Activated T-cell treated with anti-CD3 and anti-CD28 coated beads for 1 hour (primary cell): ENCODE measurements at places on chromosomes 1 and 21.
A peak's percentile ranks its signal among the peaks of the same experiment; 100 is the strongest.

GRCh38 chr1:217274927-217275654 is 355.8 kb downstream of the GPATCH2 start:
- no peak for DNase-seq

DNA sequence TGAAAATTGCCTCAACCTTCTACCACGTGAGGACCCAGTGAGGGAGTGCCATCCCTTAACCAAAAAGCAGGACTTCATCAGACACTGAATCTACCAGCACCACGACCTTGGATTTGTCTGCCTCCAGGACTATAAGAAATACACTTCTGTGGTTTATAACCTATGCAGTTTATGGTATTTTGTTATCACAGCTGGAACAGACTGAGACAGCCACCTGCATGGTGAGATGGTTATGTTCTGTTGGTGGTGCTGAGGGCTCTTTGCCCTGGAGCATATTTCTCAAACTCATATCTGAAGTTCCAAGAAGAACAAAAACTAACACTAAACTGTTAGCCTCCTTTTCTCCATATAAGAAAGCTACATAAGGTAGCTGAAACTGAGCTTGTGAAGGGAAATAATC is 69.8 kb upstream of the RGS18 start:
- no peak for DNase-seq

DNA sequence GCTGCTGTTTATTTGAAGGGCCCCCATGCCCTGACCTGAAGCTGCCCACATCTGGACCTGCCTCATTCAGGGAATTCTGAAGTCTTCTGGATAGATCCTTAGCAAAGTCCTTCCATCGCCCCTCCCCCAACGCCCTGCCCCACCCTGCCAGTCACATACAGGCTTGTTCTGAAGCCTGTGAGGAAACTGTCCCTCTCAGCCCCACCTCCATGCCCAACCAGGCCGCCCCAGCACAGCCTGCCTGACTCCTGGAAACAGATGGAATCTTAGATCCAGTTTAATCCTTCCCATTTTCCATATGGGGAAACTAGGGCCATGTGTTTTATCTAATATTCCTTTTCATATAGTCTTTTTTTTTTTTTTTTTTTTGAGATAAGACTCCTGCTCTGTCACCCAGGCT is 44.5 kb upstream of the GPR37L1 start:
- DNase-seq = no peak

- DNase-seq = no peak
Observed at GRCh38 chr1:29284961-29285560, 48.7 kb downstream of the PTPRU start.

GRCh38 chr1:204268101-204268500 is 54.3 kb upstream of the GOLT1A start:
- DNase-seq = no peak

GRCh38 chr1:86233403-86233802 is 76.8 kb upstream of the COL24A1 start:
- no peak for DNase-seq

DNA sequence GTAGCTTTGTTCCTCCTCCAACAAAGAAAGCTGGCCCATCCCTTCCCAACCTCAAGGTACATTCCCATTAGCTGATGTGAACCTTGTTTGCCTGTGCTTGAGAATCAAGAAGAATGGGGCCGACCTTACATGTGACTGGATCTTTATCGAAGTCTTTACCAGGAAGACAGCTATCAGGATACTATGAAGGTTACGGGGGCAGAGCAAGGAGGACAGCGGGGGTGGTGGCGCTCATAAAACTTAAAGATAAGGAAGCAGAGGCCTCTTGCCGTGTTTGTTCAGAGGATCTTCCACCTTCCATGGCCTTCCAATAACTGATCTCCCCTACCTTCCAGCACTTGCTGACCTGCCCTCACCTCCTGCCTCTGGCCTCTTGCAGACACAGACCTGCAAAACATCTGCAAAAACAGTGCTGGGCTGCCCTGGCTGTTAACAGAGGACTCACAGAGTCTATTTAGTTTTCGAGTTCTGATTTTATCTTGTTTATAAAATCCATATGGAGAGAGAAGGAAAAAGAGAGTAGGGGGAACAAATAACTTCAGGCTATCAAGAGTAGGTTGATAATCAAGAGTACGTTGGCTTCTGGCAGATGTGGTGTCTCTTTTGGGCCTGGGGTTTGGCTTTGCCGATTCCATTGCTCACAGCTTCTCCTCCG is 198.0 kb downstream of the HUNK start:
- no peak for DNase-seq

GRCh38 chr1:214044438-214045214 is 56.9 kb downstream of the PROX1 start:
- DNase-seq = no peak

DNA sequence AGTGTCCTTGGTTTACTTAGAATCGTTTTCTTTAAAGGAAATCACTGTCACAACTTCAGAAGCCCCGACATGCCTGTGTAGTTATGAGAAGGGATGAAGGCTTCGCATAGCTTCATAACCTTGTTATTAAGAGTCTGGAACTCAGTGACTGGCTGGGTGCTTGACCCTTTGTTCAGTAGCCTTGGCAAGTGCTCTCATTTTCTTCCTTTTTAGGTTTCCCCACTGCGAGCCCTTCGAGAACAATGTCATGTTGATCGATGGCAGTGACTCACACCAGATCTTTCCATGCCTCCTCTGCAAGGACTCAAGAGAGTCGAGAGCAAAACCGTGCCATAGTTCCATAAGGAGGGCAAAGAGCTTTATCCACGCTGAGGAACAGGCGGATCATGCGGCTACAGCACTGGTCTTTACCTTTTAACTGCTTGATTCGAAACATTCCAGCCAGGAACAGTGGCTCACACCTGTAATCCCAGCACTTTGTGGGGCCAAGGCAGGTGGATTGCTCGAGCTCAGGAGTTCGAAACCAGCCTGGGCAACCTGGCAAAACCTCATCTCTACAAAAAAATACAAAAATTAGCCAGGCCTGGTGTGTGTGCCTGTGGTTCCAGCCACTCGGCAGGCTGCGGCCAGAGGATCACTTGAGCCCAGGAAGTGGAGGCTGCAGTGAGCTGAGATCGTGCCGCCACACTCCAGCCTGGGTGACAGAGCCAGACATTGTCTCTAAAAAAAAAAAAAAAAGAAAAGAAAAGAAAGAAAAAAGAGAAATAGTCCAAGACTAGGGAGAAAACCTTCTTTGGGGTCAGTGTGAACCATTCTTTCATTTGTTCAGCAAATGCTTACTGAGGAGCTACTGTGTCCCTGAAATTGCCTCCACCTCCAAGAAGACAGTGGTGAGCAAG is 95.4 kb upstream of the ERRFI1 start:
- no peak for DNase-seq

- DNase-seq = no peak
Observed at GRCh38 chr1:39701049-39701439, 9.8 kb upstream of the HPCAL4 start.

DNA sequence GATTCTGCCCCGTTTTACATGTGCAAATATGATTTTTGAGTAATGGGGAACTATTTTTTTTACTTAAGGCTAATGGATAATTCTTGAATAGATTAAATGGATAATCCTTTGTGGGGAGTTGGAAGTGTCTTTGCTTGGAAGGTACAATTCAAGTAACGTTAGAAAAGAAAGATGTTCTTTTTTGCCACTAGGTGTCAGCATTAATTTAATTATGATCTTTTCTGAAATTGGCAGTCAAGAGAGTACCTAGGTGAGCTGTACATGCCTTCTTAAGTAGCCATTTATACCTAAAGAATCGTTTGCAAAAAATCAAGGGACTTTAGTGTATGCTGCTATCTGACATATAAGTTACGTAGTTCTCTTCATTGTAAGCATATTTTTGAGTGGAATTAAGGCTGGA is 2.2 kb downstream of the FBXO28 start:
- no peak for DNase-seq

- no peak for DNase-seq
Observed at GRCh38 chr21:33572350-33572749, 16.1 kb downstream of the DONSON start.

DNA sequence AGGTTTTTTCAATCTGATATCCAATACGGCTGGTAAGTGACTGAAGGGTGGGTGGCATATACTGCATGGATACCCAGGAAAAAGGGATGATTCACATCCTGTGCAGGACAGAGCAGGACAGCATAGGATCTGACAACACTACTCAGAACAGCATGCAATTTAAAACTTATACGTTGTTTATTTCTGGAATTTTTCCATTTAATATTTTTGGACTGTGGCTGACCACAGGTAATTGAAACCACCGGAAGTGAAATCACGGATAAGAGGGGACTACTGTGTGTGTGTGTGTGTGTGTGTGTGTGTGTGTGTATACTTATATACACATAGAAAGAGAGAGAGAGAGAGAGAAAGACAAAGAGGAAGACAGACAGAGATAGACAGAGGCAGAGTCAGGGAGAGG is 23.0 kb downstream of the ERICH3 start:
- no peak for DNase-seq

- DNase-seq = no peak
Observed at GRCh38 chr21:34200288-34200905, 127.0 kb downstream of the MRPS6 start.

DNA sequence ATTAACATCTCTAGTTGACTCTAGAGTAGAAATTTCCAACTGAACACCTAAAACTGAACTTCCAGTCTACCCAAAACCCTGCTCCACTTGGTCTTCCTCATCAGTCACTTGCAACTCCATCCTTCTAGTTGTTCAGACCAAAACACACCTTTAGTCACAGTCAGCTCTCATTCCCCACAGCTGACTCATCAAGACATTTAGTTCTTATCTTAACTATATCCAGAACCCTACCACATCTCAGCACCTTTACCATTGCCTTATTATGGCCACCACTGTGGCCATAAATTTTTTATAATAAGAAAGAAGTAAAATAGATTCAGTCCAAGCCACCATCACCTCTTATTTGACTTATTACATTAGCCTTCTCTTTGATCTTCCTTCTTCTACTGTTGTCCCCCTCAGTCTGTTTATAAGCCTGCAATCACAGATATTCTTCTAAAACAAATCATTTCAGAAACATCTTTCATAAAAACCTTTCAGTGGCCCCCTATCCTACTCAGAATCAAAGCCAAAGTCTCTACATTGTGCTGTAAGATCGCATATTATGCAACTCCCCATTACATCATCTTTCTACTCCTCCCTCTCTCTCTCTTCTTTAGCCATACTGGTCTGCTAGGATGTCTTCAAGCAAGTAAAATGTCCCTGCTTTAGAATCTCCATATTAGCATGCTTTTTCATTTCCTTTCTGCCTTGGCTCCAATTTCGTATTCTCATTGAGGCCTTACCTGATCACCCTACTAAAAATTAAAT is 275.9 kb downstream of the LRRC40 start:
- DNase-seq = no peak

DNA sequence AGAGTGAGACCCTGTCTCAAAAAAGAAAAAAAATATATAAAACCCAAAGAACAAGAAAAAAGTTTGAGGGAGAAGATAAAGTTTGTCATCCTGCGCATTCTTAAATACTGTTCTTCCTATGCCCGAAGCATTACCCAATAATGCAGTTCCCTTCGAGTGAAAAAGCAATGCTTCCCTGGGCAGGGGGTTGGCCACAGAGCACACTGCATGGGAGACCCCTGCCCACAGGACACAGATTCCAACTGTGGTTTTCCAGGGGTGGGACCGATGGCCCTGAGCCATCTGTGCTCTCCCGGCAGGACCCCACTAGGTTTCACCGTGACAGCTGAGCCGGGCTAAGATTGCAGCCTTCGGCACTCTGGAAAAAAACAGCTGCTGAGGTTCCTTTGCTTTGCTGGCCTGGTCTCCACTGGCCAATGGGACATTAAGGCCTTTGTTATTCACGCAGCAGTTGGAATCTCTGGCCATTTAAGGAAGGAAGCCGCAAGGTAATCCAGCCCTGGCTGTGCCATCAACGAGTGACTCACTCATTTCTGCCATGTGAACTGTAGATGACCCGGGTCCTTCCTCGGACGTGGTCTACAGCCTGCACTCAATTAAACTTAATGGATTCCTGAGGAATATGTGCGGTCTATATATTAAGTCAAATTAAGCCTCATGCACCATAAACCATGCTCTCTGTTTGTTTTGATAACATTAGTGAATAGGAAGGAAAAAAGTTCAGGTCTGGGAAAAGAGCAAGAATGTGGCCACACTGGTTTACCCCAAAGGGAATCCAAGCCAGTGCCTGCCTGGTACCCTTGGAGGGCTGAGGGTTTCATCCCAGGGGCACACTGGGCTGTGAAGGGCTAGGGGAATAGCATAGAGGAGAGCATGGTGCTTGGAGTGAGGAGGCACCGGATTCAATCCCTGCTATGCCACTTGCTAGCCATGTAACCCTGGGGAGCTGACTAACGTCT is 163.2 kb downstream of the ZBTB18 start:
- no peak for DNase-seq

DNA sequence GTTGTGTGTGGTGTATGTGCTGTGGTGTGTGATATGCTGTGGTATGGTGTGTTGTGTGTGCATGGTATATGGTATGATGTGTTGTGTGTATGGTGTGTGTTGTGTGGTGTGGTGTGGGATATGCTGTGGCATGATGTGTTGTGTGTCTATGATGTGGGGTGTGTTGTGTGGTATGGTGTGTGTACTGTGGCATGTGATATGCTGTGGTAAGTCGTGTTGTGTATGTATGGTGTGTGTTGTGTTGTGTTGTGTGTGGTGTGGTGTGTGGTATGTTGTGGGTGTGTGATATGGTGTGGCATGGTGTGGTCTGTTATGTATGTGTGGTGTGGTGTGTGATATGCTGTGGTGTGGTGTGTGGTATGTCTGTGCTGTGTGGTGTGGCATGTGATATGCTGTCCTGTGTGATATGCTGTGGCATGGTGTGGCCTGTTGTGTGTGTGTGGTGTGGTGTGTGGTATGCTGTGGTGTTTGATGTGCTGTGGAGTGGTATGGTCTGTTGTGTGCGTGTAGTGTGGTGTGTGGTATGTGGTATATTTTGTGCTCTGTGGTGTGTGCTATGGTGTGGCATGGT is 318.0 kb downstream of the PTPRU start:
- DNase-seq = no peak

- DNase-seq = no peak
Observed at GRCh38 chr1:177975588-177976495, 6.0 kb upstream of the SEC16B start.

- DNase-seq = peak; percentile 30
Observed at GRCh38 chr21:33976082-33977016, 60.7 kb upstream of the ATP5PO start.

DNA sequence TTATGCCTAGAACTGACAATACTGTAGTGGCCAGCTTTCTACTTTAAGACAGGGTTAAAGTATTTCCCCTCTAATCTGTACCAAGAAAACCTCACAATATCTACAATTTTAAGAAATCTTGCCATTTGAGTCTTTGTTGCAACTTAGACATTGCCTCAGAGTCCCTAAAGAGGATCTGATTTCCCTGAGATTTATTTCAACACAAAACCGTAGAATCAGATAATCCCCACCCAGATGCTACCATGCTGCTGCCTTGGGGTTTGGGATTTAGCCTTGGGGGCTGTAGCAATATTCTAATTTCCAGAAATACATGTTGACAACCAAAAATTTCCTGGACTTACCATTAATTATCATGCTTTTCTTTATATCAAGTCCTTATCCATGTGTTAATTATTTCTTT is 50.3 kb upstream of the DENND1B start:
- DNase-seq = no peak

DNA sequence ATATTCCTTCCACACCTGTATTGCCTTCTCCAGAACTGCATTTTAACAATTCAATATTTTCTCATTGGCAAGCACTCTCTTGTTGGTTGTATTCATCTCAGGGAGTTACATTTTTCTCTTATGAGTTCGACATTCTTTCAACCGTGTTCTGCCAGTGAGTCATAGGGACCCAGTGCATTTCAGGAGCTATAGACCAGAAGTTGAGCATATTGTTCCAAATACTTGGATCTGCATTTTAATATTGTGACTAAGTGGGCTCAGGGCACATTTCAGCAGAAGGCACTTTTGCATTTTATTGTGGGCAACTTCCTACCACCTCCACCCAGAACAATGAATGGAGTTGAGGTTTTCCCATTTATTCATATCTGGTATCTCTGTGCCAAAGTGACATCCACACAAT is 132.8 kb downstream of the TNFSF18 start:
- DNase-seq = no peak
